ENCODE measurements at places on chromosomes 2 and 18.

DNA sequence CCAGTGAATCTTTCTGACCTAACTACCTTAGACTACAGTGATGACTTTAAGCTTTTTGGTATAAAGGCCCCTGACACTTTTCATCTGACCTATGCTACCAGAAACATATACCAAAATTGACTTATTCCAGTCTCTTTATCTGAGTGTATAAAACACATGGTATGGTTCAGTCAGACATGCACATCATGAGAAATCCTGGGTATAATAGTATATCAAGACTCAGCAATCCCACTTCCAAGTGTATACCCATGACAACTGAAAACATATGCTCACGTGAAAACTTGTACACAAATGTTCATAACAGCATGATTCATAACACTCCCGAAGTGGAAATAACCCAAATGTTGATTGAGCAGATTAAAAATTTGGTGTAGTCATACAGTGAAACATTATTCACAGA lies 70.0 kb upstream of the RPRM start:
- DNase-seq: no peak

DNA sequence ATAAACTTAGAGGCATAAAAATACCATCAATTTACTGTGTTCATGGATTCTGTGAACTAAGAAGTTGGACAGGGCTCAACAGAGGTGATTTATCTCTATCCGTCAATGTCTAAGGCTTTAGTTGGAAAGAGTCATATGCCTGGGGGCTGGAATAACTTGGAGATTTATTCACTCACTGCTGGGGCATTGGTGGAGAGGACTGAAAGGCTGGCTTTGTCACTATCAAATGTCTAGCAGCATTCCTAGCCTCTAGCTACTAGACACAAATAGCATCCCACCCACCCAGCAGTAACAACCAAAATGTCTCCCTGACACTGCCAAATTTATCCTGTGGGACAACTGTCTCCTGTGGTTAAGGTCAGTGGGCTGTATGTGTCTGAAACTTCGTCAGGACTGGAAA lies 71.0 kb downstream of the EVA1A start:
- no peak for DNase-seq

DNA sequence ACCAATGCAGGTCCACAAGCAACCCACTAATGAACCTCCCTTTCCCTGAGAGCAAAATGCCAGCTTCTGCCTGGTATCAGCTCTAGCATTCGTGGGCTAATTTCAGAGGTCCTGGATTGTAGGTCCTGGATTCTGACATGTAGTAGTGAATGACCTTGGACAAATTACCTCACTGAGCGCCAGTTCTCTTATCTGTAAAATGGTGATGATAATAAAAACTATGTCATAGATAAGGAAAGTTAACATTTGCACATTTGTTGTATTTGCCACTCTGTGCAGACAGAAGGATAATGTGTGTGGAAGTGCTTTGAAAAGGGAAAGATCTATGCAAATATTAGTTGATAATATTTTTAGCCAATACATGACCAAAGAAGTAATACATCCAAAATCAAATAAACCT lies 4.1 kb upstream of the TET3 start:
- no peak for DNase-seq

- no peak for DNase-seq
Observed at GRCh38 chr2:190853531-190854383, 26.9 kb upstream of the GLS start.

- DNase-seq: no peak
Observed at GRCh38 chr2:213416832-213417231, 132.6 kb downstream of the SPAG16 start.

DNA sequence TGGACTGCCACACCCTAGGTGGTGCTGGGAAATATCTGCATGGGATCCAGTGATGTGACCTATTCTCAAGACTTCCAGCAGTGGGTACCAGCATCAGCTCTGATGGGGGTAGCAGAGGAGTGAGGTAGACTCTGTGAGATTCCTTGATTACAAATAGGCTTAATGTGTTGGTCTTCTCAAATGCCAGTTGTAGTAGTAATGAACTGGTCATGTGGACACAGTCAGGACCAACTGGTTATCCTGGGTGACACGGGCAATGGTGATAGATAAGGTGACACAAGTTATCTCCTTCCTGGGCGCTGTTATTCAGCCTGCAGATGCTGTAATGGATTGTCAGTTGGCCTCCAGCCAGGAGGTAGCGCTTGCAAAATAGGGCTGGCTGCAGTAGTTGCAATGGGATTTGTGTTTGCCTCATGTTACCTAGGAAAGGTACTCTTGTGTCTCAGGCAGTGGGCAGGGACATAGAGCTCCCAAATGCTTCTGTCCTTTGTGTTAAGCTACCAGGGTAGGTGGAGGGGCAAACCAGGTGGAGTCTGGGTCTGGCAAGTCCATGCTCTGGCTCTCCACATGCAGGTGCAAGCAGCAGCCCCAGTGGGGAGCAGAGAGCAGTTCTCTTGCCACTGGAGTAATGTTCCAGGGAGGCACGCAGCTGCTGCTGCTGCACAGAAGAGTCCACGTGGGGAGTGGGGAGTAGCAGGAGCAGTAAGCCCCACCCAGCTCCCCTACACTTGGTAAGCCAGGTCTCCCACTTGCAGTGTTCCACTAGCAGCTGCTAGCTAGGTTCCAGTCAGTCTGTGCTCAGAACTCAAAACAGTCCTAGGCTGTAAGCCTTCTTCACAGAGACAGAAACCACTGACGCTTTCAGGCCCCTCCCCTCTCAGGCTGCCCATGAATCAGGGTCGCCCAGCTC lies 505.4 kb upstream of the DDX18 start:
- DNase-seq: no peak

GRCh38 chr2:220955776-220956175 lies 616.3 kb downstream of the EPHA4 start:
- DNase-seq: no peak

DNA sequence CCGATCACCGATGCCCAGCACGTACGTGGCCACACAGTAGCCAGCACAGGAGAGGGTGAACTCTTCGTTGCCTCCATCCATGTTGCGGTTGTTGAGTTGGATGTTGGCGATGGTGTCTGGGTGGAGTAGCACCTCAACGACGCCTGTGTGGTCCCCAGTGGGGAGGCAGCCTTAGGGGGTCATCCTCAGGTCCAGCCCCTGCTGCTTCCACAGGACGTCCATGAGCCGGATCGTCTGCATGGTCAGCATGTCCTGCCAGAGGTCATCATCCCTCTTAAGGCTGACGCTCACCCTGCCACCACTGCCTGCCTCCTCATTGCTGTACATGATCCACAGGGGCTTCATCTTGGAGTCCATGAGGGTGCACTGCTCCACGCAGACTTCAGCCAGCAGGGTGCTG lies 369.3 kb downstream of the CMPK2 start:
- DNase-seq: no peak

GRCh38 chr2:10265329-10266132 lies 37.2 kb upstream of the HPCAL1 start:
- no peak for DNase-seq

GRCh38 chr2:236677368-236677767 lies 107.7 kb downstream of the ACKR3 start:
- no peak for DNase-seq

GRCh38 chr2:190060019-190060418 lies 2.5 kb downstream of the MSTN start:
- no peak for DNase-seq

DNA sequence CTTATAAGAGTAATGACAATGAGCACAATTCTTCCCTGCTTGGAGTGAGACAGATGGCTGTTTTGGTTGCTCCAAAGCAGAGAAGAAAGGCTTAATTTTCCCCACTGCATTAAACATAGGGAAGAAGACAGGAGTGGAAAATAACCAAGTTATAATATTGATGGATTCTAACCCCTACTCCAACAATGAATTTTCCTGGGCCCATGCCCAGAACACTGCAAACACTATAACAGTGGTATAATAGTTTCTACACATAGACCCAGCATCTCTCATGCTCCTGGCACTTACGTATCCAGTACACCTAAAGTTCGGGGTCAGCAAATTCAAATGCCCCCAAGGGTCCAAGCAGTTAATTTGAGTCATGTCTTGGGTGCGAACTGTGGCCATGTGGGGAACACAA lies 613.4 kb downstream of the PLCL1 start:
- no peak for DNase-seq

DNA sequence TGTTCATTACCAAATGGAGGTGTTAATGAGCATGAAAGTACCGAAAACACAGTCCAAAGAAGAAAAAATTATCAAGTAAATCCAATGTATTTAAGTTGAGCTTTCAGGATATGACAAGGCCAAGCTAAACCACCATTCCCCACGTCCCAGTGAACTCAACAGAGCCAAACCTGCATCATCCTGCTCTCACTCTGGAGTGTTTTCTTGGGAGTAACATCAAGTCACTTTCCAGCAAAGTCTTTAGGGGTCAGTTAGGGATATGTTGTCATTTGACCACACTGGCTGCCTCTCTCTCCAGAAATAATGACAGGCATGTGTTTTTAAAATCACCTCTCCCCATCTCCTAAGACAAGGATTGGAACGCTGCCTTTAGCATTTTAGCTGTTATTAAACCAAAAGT lies 140.5 kb downstream of the SRBD1 start:
- DNase-seq: no peak

DNA sequence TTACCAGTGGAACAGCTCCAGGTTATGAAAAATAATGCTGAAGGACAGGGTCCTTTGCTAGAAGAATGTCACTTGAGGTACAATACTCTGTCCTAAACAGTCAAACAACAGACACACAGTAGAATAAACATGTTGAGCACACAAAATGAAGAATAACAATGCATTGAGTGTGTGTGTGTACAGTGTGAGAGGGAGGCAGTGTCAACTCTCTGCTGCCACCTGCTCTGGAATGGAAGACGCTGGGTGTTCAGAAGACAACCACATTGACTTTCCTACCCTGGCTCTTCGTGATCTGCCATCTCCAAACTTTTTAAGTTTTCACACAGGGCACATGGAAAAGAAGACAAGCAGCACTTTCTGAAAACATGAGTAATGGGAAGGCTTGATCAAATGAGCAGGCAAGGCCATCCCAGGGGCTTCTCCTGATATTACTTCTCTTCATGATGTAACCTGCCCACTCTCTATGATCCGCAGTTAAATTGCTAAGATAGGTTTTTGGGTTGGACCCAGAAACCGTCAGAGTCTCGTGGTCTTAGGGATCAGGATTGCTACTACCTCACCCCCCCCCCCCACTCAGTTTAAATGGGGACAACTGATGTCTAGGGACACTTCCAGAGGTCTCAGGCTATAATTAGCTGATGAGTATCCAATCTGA lies 533.2 kb upstream of the TNP1 start:
- no peak for DNase-seq

- no peak for DNase-seq
Observed at GRCh38 chr18:11969904-11970835, 11.1 kb upstream of the IMPA2 start.

DNA sequence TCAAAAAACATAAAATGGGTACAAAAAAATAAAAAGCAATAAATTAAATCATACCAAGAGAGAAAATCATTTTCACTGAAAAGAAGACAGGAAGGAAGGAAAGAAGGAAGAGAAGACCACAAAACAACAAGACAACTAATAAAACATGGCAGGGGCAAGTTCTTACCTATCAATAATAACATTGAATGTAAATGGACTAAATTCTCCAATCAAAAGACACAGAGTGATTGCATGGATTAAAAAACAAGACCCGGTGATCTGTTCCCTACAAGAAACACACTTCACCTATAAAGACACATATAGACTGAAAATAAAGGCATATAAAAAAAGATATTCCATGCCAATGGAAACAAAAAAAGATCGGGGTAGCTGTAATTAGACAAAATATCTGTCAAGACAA lies 82.6 kb upstream of the CERS6 start:
- no peak for DNase-seq

- no peak for DNase-seq
Observed at GRCh38 chr2:5749347-5749746, 57.2 kb downstream of the SOX11 start.

- no peak for DNase-seq
Observed at GRCh38 chr2:101116841-101117552, 34.2 kb downstream of the TBC1D8 start.

DNA sequence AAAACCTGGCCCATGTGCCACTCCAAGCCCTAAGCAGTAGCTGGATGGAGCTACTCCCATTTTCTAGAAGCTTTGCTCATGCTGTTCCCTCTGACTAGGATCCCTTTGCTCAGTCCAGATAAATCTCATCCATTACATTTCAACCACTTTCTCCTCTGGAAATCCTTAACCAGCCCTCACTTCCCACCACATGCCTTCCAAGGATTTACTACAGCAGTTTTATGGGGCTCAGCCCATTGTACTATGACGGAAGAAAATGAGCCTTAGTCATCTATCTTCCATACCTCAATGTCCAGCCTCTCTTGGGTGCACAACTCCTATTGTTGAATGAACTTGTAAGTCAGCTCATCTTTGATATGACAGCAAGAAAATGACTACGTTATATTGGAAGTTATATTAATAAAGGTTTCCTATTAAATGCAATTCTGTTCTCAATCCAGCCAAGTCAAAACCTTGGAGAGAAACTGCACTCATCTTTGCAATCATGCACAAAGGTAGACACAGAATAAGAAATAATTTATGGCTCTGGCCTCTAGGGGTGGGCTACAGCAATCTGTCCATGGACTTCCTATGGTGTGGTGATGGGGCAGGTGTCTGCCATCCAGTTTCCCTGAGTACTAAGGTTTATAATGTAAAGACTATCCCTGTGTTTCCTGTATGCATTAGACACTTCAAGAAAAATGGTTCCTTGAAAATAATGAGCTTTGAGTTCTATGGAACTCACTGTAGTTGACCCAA lies 3.4 kb downstream of the B4GALT6 start:
- no peak for DNase-seq

GRCh38 chr2:149679286-149679685 lies 91.7 kb upstream of the MMADHC start:
- peak; percentile 48 for DNase-seq

DNA sequence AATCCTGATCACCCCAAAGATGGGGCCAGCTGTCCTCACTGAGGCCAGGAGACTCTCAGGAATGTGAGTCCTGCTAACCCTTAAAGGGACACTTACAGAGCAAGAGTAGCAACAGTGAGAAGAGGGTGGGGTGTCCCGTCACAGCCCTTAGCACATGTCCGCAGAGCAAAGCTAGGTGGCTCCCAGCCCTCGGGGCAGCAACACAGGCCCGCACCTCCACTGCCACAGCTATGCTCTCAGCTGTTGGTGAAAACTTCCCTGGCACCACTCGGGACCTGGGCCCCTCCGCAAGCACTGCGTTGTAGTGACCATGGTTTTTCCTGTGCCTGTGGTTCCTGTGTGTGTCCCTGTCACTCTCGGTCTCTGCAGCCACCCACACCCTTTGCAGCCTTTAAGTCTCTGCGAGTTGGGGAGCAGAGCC lies 76.4 kb upstream of the UXS1 start:
- no peak for DNase-seq
